ENCODE measurements at places on chromosomes 2 and 18. TPM values are rescaled to one million over a fixed set of nuclear protein-coding genes. Genes with fewer than 3 reads are reported as not detected.

The AQP12B gene
- total RNA-seq = not detected

DNA sequence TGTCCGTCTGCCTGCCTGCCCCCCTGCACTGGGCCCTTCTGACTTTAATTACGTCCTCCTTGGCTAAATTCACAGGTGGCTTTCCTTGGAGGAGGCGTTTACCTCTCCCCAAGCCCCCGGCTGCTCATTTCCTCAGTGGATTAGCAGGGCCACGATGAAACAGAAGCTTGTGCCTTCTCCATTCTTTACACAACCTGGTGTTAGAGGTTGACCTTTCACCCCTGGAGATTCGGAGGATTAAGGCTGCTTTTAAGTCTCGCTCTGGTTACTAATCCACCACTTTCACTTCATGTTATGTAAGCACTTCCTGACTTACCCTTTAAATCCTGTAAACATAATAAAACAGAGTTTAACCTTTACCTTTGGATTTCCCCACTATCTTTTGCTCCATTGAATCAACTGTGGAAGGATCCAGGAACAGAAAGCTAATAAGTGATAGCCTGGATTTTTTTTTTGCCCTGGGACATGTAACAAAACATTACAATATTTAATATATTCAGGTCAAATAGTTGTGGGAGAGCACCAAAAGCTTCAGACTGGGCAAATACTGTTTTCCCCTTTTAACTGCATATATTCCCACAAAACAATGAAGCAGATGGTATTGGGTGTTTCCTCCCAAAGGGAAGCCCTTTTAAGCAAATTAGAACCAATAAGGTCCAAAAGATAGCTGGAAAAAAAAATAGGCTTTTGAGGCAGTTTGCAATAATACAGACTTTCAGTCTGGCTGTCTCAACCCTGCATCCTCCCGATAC is 370.2 kb downstream of the EN1 start:
- no peak for DNase-seq

- no peak for DNase-seq
These were observed 202.8 kb upstream of the COPS8 start for GRCh38 chr2:236882930-236883329.

GRCh38 chr2:141932261-141932660 is 198.6 kb downstream of the LRP1B start:
- DNase-seq = no peak

- no peak for DNase-seq
These were observed 58.6 kb downstream of the LPIN1 start for GRCh38 chr2:11805024-11805423.

DNA sequence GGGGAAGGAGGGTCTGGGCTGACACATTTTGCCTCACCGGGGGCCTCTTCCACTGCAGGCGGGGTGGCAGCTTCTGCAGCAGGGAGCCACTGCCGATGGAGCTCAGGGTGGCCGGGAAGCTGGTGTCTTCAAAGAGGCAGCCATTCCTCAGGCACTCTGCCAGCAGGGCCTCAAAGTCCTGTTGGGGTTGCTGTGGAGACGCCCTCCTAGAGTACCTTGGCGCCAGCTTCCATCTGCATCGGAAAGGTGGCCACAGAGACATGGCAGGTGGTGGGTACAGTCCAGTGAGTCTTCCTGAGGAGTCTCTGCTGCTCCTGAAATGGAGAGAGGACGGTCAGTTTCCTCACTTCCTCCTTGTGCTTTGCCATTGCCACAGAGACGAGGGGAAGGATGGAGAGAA is 12.1 kb downstream of the CAPN14 start:
- no peak for DNase-seq

The PIEZO2 gene
- total RNA-seq = 0.10 TPM

The SLC30A3 gene
- 13.5 TPM for total RNA-seq

The TXNDC2 gene
- not detected for total RNA-seq

- DNase-seq = peak; percentile 67
These were observed 880.6 kb downstream of the TSN start for GRCh38 chr2:122636097-122636496.

DNA sequence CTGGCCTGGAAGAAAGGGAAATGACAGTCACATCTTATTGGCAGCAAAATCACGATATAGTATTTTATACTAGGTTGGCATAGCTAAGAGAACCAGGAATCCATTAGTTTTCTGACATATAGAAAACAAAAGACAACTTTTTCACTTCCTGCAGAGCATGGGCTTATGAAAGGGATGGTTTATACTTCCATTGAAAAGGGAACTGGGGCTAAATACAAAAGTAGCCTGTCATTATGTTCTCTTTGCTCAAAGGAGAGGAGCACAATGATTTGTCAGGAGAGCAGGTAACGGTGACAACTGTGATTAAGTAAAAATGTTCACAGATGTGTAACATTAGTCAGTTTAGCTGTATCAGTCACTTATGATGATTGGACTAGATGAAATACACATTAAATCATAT is 46.4 kb downstream of the SLC25A12 start:
- no peak for DNase-seq

The GALNT5 gene
- not detected for total RNA-seq

DNA sequence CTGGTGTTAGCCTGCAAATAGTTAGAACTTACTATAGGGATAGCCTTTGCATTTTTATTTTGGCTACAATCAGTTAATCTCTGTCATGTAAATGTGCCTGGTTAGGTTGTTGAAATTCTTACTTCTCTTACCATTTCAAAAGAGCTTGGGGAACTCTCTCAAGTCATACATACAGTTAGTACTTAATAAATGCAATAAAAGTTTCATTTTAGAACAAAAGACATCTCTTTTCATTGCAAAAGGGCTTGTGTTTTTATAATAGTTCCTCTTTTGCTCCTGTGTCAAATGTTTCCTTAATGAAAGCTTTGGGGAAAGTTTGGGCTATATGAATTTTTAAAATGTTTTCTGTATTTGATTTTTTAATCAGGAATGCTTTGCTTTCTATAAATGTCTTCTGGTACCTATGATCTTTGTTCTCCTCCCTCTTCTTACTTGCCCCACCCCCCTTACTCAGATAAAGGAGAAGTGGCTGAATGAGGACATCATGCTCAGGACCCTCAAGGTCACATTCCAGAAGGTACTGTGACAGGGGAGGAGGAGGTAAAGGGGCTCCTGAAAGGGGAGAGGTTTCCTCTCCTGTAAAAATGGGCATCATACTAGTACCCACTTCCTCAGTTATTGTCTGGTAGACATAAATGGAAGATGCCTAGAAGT is 13.6 kb downstream of the PTPN18 start:
- DNase-seq = no peak

- peak; percentile 49 for DNase-seq
These were observed 43.9 kb upstream of the CYBRD1 start for GRCh38 chr2:171478345-171478744.

DNA sequence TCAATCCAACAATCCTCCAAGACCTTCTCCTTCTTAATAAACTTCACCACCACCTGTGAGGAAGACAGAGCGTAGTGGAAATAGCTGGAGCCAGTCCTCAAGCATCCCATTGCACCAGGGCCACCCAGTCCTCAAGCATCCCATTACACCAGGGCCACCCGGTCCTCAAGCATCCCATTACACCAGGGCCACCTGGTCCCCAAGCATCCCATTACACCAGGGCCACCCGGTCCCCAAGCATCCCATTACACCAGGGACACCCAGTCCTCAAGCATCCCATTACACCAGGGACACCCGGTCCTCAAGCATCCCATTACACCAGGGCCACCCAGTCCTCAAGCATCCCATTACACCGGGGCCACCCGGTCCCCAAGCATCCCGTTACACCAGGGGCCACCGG is 13.3 kb upstream of the MTERF4 start:
- DNase-seq = no peak

GRCh38 chr18:55224086-55224625 is 264.9 kb upstream of the CCDC68 start:
- no peak for DNase-seq

GRCh38 chr18:33803636-33804035 is 225.6 kb downstream of the ASXL3 start:
- no peak for DNase-seq

DNA sequence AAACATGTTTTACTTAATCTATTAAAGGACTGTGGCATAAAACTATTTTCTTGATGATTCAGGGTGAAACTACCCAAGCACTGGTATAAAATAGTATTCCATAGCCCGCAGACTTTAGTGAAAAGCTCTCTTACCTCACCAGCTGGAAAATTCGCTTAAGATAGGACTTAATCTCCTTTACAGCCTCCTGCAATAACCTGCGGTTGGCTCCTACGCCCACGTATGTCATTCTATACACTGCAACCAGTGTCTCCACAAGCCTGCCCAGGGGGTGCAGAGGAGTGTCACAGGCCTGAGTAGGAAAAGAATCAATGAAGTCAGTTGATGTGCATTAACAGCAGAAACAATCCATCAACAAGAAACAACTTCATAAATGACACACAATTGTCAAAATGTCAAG is 11.3 kb upstream of the MPP4 start:
- DNase-seq = no peak

The STK11IP gene
- 17.1 TPM for total RNA-seq

- no peak for DNase-seq
These were observed 1706.7 kb downstream of the SUCLG1 start for GRCh38 chr2:82752396-82752795.

DNA sequence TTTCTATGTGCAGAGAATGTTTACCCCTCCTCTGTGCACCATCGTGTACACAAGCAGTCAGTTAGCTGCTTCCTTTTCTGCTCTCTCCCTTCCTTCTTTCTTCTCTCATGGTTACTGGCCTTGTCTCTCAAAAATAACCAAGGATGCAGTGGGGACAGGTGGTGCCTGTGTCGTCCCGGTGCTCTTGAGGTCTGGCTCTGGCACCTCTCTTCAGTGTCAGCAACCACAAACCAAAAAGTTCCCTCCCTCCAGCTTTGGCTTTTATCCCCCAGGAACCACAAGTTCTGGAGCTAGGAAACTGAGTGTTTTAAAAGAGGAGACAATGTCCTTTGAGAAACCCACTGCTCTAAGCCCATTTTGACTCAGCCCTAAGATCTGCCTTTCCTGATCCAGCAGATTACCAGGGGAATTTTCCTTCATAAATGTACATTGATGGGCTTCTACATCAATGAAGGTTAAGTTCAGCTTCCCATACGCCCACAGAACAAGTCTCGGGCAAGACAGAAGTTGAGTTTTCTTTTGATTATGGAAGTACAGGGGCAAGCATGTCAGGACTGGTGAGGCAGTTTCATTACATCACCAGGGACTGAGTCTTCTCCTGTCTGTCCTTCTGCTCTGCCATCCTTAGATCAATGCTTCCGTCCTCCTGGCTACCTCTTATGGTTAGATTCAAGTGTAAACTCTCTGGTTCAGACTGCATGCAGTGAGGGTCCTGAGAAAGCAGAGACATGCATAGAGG is 232.2 kb downstream of the SETBP1 start:
- no peak for DNase-seq

DNA sequence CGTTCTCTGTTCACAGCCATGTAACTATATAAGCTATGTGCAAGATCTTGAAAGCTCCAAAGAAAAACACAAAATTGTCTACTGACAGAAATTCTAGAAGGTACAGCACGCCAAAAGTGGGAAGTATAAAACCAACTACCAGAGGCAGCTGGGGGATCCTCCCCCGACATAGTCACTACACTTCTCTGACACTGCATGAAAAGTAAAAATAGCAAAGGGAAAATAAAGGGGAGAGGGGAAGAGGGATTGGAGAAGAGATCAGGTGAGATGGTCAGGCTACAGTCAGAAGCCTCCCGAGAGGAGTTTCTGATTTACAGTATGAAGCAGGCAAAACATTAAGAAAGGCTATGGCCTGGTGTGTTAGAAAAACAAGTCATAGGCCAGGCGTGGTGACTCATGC is 39.8 kb upstream of the PCBP1 start:
- DNase-seq = no peak

GRCh38 chr2:23695214-23695889 is 231.6 kb downstream of the ATAD2B start:
- no peak for DNase-seq

- no peak for DNase-seq
These were observed 53.5 kb upstream of the SPOPL start for GRCh38 chr2:138447889-138448570.

- no peak for DNase-seq
These were observed 99.0 kb downstream of the ZFP36L2 start for GRCh38 chr2:43127208-43127940.

The GALNT3 gene
- not detected for total RNA-seq

DNA sequence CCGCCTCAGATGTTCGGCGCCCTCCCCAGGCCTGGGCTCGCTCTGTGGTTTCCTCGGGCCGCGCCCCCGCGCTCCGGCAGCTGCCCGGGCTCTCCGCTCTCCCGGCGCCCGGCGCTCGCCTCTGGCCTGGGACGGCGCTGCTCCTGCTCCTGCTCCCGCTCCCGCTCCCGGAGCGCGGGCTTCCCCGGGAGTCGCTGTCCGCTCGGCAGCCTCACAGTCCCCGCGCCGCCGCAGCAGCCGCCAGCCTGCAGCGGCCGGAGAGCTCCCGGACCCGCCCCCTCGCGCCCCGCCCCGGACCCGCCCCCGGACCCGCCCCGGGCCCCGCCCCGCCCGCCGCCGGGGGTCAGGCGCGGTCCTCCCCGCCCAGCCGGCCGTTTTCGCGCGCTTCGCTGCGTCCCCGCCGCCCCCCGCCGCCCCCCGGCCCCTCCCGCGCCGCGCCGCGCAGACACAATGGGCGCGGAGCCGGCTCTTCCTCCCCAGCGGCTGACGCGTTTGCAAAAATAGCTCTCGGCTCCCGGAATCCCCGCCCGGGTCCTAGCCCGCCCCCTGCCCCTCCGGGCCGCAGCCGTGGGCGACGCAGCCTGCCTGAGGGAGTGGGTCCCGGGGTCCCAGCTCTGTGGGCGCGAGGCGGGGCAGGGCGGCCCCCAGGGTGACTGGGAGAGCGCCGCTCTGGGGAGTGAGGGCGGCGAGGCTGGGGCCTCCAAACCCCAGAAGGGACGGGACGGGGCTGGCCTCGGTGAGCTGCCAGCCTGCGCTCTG is at the start of gene ARL4C:
Gene ARL4C, minus strand, starts transcription at position 247 of the 759 bp plus-strand sequence. CDS start 495 bp downstream, outside the sequence.
- peak; percentile 80 for DNase-seq

- DNase-seq = no peak
These were observed 143.8 kb downstream of the HAUS1 start for GRCh38 chr18:46247942-46248341.

The FBXO11 gene
- 27.4 TPM for total RNA-seq

- DNase-seq = no peak
These were observed 144.9 kb downstream of the KCTD1 start for GRCh38 chr18:26403491-26403890.

- DNase-seq = no peak
These were observed 365.7 kb downstream of the TNS1 start for GRCh38 chr2:217636991-217637561.

The TDRD15 gene
- total RNA-seq = not detected

DNA sequence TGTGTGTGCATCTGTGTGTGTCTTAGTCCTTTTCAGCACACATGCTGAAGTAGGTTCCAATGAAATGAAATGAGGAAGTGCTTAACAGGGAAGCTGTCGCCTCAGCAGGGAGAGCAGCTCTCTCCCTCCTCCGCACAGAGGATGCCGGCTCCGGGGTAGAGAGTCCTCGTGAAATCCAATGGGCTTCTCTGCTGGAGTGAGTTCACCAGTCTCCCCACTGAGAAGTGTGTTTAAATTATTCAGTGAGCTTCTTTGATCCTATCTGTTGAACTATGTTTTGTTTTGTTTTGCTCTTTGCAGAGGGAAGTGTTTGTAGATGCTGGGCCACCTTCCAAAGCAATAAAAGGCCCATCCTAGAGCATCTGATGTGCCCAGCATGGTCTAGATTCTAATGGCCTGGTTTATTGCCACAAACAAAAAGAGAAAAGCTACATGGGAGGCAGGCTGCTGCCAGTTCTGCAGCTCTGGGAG is 6.7 kb downstream of the PPP1R7 start:
- no peak for DNase-seq

- no peak for DNase-seq
These were observed 43.3 kb downstream of the EXOC6B start for GRCh38 chr2:72782520-72782919.

GRCh38 chr18:79611040-79611681 is 68.4 kb upstream of the CTDP1 start:
- peak; percentile 74 for DNase-seq

The REG3G gene
- total RNA-seq = 0.23 TPM

- DNase-seq = no peak
These were observed 104.5 kb downstream of the EPHA4 start for GRCh38 chr2:221467610-221468009.
